Immature natural killer cell (primary cell): ENCODE measurements at places on chromosomes 1 and 21.

- peak; percentile 74 for DNase-seq
Measured at GRCh38 chr1:45543581-45544417, 6.8 kb upstream of the AKR1A1 start.

- DNase-seq: no peak
Measured at GRCh38 chr1:29716306-29716705, 480.0 kb downstream of the PTPRU start.

- no peak for DNase-seq
Measured at GRCh38 chr1:220787069-220787619, 431 bp downstream of the MTARC1 start.

GRCh38 chr1:119647734-119648619, at the start of gene ZNF697:
Gene ZNF697 (minus strand): TSS chr1:119648266. CDS start chr1:119626100, 22,166 bp downstream.
- peak; percentile 3 for DNase-seq

GRCh38 chr1:160332516-160332915, 10.5 kb downstream of the COPA start:
- no peak for DNase-seq

GRCh38 chr1:224333939-224334786, 4.2 kb upstream of the NVL start:
- DNase-seq: no peak

GRCh38 chr1:5349526-5349925, 642.7 kb downstream of the NPHP4 start:
- no peak for DNase-seq

DNA sequence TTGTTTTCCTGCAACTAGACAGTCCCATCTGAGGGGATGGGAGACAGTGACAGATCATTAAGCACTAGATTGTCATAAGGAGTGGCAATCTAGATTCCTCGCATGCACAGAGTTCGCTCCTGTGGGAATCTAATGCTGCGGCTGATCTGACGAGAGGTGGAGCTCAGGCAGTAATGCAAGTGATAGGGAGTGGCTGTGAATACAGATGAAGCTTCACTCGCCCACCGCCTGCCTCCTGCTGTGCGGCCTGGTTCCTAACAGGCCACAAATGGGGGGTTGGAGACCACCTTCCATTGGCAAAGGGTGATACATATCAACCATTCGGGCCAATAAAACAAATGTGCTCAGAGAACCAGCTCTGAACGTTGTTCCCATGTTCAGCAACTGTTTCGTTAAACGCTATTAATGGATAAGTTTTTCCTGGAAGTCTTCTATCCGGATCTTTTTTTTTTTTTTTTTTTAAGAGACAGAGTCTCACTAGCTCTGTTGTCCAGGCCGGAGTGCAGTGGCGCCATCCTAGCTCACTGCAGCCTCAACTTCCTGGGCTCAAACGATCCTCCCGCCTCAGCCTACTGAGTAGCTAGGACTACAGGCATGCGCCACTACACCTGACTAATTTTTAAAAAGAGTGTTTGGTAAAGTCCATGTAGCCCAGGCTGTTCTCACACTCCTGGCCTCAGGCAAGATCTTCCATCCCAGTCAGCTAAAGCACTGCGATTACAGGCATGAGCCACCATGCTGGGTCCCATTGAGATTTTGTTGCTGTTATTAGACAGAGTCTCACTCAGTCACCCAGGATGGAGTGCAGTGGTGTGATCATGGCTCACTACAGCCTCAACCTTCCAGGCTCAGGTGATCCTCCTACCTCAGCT, 8.7 kb upstream of the RSRP1 start:
- no peak for DNase-seq

DNA sequence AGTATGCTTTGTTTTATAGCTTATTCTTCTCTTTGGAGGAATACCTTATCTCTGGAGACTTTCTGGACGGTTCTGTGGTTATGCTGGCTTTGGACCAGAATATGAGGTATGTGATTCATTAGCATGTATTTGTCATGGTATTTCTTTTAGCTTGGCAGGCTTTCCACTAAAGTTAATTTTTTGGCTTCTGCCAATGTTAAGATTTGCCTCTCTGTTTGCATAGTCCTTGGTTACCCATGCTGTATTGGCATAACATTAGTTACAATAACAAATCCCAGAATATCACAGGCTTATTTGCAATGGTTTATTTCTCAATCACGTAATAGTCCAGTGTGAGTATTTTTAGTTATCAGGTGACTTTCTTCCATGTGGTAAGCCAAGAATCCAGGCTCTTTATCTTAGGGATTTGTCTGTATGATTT, 9.7 kb downstream of the ZMPSTE24 start:
- DNase-seq: no peak

GRCh38 chr1:15343729-15344128, 66.0 kb upstream of the EFHD2 start:
- DNase-seq: no peak

DNA sequence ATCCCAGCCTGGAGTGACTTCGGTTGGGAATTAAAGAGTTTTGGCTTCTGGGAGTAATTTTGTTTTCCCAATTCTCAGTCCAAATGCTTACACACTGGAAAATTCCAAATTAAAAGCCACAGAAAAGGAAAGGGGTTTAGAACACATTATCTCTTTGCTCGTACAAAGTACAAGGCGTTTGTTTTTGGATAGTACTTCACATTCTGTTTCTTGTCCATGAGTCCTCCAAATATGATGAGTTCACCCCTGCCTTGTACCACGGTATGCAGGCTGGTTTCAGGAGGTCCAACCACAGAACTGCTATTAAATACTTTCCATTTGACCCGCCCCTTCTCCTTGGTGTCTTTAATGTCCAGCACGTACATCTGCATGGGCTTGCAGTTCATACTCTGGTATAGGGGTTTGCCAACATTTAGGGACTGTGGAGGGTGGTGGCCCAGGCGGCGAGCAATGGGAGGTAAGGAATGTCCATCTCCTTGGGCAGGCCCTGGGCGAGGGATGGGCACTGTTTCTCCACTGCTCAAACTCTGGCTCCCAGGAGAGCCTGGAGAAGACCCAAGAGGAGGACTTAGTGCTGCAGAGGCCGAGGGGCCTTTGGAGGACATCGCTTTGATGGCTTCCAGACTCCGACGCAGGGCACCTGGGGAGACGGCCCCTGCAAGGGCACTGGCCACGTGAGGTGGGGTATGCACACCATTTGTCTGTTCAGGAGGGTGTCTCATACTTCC, 13.7 kb upstream of the CPLANE2 start:
- DNase-seq: no peak

DNA sequence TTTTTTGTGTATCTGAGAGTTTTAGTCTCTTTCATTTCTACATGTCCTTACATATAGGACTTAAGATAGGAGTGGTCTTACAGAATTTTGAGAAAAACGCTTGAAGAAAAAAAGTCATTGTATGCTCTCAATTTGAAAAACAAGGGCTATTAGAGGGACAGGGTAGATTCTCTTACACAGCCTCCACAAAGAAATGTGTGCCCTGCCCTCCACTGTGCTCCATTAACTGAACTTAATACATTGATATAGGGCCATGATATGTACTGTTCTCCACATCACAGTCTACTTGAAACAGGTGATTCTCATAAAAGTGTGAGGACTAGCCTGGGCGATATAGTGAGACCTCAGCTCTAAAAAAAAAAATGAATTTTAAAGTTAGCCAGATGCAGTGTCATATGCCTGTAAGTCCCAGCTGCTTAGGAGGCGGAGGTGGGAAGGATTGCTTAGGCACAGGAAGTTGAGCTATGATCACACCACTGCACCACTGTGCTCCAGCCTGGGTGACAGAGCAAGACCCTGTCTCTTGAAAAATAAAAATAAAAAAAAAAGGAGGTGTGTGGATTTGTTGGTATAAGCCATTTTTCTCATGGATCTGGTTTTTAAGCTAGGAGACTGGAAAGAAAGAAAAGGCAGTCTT, 77.0 kb downstream of the HMCN1 start:
- DNase-seq: no peak

- no peak for DNase-seq
Measured at GRCh38 chr21:25384782-25385181, 222.5 kb downstream of the MRPL39 start.

GRCh38 chr1:207191061-207191460, 87.0 kb downstream of the C4BPA start:
- DNase-seq: no peak

DNA sequence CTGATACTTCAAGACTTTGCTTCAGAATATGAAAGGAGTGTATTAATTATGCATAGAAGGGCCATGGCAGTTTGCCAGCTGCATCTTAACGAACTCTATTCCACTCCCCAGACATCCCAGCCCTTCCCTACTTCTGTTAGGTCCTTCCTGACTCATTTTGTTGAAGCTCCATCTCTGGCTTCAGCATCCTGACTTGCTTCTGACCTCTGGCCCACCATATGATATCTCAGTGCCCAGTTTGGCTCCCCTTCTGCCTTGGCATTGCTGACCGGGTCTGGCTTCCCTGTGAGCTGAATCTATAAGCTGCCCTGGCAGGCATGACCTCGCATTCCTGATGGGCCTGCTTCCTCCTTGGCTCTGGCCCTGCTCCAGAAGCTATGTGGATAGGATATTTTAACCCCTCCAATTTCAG, 27.6 kb upstream of the ARHGAP29 start:
- DNase-seq: no peak

GRCh38 chr1:227939791-227940771, 7.7 kb downstream of the WNT9A start:
- DNase-seq: no peak

DNA sequence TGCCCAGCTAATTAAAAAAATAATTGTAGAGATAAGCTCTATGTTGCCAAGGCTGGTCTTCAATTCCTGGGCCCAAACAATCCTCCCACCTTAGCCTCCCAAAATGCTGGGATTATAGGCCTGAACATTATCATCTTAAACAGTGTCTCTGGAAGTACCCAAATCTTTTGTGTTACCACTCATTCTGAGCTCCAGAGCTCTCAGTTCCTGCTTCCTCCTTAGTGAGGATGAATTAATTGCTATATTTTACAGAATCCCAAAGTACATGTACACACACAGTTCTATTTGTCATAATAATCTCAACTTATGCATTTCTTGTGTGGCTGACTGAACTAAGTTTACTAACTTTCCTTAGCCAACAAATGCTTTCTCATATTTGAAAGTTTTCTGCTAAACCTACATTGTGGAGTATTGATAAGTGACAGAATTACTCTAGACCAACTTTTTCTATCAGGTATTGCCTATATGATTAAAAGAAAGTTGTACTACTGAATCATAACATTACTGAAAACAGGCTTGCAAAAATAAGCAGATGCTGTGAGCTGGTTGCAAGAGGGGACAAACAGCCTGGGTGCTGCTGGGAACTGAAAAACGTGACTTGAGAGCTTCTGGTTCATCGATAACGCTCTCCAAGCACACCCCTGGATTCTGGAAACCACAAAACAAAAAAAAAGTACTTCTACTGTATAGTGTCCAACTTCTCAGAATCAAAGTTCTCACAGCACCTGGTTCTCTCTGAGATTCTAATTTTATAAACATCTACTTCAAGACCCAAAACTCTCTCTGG, 15.3 kb downstream of the VAV3 start:
- no peak for DNase-seq

- DNase-seq: no peak
Measured at GRCh38 chr1:117828201-117828600, 101.2 kb downstream of the GDAP2 start.

DNA sequence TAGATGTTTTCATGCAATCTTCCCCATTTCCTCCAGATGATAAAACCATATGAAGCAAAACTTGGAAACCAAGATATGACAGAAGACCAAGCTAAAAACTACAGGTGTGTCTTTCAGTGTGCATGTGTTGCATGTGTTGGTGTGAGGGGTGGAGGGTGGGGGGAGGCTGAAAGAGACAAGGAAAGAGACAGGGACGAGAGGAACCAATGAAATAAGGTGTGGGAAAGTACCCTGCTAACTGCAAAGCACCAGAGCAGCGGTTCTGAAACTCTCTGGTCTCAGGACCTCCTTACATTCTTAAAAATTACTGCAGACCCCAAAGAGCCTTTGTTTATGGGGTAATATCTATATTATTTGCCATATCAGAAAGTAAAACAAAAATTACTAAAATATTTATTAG, 87.4 kb upstream of the HIVEP3 start:
- DNase-seq: no peak

DNA sequence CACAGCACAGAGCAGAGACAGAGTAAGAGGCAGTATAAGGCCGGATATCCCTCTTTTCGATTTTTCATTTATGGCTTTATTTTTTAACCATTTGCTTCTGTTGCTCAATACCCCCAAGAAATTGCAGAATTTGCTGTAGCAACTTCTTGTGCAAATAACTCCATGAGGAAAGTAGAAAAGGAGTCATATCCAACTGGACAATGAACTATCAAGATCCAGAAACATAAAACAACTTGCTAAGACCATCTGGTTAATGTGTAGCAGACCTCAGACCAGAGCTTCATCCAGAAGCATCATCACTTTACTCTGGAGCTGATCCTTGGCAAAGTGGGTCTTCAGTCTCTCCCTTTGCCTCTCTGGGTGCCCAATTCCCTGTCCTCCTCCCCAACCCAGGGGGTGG, 45.9 kb downstream of the ZNF697 start:
- no peak for DNase-seq

- no peak for DNase-seq
Measured at GRCh38 chr1:247298701-247299100, 33.0 kb downstream of the ZNF496 start.

DNA sequence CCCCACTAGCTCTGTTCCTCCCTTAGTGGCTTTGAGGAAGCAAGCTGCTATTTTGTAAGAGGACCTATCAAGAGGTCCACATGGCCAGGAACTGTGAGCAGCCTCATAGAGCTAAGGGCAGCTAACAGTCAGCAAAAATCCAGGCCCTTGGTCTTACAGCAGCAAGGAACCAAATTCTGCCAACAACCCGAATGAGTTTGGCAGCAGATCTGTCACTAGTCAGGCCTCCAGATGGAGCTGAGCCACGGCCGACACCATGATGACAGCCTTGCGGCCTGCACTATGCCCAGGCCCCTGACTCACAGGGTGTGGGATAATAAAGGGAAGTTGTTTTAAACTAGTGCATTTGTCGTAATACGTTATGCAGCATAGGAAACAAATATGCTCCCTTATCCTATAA, 28.0 kb upstream of the H3-3A start:
- no peak for DNase-seq

- no peak for DNase-seq
Measured at GRCh38 chr1:199776768-199777497, 250.6 kb upstream of the NR5A2 start.

GRCh38 chr1:51498924-51499323, 20.1 kb downstream of the EPS15 start:
- no peak for DNase-seq

GRCh38 chr1:231162297-231162969, 575 bp downstream of the TRIM67 start:
- DNase-seq: no peak
